Right ventricle myocardium inferior (tissue), 1 donor: ENCODE measurements at places on chromosomes 1 and 21.
A peak's percentile ranks its signal among the peaks of the same experiment; 100 is the strongest.

DNA sequence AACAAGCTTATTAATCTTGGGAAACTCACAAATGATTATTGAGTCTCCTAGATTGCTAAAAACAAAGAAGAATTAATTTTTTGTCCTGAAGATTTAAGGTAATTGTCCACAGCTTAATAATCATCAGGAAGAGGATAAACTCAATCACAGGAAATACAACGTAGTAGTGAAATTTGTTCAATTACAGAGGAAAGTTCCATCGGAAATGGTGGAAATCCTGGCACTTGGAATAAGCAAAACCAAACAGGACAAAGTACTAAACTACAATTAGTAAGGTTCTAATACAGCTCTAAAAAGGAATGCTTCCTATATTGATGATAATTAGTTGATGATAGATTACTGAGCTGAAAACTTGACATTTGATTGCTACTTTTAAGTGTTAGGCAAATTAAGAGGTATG, 485.4 kb downstream of the USP25 start:
- no peak for DNase-seq

- DNase-seq: no peak
Measured at GRCh38 chr1:196607981-196608380, 259 bp downstream of the KCNT2 start.

DNA sequence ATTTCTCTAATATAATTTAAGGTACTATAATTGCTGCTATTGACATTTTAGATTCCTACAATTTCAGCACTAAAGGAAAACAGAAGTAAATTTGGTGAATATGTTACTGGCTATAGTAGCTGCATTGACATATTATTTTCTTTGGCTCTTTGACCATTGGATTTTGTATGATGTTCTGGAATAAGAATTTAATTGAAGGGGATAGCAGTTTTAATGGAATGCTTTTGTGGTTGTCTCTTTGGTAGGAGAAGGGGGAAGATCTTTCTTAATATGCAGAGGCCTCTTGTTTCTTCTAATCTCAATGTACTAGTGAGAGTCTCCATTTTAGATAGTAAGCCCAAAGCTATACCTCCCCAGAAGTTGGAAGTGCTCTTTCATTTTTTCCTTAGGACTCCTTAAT, 6.9 kb downstream of the DTL start:
- no peak for DNase-seq

DNA sequence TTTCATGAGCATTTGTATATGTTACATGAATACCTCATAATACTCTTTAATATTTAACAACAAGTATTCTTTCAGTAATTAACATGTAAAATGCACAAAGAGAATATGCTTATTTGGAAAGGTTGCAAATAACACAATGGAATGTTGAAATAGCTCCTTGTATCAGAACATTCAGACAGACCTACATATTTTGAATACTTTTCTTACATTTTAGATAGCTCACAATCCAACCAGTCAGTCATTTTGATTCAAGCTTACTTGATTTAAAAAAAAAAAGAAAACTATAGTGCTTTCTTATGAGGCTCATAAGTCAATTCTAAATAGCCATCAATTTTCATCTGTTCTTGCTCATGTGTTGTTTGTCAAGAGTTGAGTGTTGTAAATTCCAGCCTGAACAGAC, 518.8 kb downstream of the ADGRL2 start:
- no peak for DNase-seq

DNA sequence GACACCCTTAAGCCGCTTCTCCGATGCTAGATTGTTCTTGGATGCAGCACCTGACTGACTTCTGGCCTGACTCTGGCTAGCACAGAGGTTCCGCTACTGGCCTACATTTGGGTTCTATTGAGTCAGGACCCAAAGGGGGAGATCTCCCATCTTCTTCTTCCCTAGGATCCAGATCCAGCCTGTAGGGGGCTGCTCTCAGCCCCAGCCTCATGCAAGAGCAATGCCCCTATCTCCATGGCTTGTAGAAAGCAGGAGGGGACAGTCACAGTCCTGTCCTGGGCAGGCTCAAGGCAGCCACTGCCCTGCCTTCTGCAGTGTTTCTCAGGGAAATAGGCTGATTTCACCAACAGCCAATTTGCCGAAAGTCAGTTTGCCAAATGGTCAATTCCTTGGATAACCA, 6.3 kb upstream of the ADAR start:
- no peak for DNase-seq

- no peak for DNase-seq
Measured at GRCh38 chr1:221916176-221916575, 174.3 kb upstream of the DUSP10 start.

DNA sequence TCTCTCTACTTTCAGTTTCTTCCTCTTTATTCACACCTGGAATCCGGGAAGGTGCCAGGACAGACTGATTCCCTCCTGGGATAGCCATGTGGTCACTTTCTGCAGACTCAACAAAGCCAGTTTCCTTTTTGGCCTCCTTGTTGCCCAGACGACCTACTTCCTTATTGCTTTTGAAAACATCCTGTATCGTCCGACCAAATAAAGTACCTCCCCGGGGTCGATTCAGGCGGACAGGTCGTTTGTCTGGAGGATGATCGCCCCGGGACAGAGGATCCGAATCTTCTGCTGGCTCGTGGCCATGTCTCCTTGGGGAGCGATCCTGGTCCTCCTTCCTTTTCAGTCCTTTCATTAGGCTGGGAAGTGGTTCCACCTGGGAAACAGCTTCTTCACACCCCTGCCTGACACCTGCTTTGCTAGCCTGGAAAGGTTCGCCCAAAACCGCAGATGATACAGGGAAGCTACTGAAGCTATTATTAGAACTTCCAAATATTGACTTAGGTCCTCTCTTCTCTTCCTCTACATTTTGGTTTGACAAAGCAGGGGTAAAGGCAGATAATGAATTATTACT, 1.2 kb downstream of the MCM3AP start:
- DNase-seq: no peak

DNA sequence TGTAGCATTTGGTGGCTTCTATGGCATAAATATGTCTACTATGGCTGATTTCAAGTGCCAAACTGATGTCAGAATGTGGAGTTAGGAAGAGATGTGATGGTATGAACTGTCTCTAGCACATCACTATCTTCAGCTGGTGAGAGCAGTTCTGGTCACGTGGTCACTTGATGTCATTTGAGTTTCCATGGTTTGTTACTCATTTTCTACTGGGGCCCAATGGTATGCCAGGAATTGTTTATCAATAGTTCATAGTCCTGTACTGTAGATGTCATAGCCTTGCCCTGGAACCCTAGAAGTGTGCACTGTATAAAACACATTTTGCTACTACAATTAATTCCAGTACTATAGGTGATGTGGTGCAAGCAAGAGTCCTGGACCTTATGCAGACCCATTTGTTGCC, 153.7 kb downstream of the PDE4B start:
- DNase-seq: no peak

- DNase-seq: no peak
Measured at GRCh38 chr1:50272912-50273311, 150.3 kb downstream of the DMRTA2 start.

DNA sequence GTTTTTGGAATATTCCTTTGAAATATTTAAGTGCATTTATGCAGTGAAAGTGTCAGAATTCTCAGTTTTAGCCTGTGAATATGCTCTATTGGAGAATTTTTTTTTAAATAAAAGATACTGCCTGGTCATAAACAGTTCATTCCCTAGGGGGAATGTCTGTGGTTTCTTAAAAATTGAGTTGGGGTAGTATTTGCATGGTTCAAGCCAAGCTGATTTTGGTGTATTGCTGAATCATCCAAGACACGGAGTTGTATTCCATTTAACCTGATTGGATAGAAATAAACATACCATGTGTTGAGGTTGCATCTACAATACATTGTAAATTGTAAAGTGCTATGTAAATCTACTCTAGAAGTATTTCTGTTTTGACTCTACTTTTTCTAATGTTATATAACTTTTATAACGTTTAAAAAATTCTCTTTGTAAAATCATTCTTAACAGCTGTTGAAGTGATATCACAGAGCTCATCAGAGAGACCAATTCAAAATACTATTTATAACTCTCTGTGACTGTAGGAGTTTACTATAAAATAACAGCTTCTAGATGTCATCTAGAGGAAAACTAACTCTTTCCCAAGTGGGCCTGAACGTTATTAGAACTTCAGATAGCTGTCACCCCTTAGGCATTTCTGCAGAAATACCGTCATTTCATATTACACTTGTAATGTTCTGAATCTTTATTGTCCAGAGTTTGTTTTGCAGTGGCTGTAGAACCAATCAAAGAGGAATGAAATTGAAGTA, 199.1 kb downstream of the USP25 start:
- DNase-seq: no peak

GRCh38 chr1:24727501-24728216, 17.6 kb upstream of the CLIC4 start:
- peak; percentile 82 for DNase-seq

GRCh38 chr1:57423135-57423655, 665 bp downstream of the DAB1 start:
- no peak for DNase-seq

GRCh38 chr1:208433086-208433485, 188.9 kb upstream of the PLXNA2 start:
- no peak for DNase-seq

DNA sequence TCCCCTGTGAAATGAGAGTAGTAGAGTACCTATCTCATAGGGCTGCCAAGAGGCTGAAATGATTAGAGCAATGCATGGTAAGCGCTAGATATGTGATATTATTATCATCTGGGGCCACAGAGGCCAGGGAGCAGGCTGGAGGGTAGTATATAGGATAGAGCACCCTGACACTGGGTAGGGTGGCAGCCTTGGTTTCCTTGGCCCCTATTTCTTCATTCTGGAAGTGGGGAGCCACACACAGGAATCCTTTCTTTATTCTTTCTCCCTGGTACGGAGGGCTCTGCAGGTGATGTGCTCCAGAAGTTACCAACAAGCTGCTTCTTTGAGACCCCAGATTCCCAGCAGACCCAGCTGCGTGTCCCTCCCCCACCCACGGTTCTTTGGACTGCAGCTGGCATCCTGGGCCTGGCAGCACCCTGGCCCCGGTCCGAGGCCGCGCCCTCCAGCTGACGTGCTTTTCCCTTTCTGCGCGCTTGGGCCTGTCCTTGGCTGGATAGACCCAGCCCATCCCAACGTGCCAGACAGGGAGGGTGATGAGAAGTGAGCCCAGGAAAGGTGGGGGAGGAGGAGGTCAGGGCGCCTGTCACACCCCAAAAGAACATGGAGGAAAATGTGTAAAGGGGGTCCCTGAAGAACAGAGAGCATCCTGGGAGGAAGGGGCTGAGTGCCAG, 18.2 kb downstream of the INAVA start:
- no peak for DNase-seq

GRCh38 chr1:101769520-101769919, 227.2 kb downstream of the OLFM3 start:
- DNase-seq: no peak

- DNase-seq: no peak
Measured at GRCh38 chr1:162141281-162142054, 72.0 kb downstream of the NOS1AP start.

DNA sequence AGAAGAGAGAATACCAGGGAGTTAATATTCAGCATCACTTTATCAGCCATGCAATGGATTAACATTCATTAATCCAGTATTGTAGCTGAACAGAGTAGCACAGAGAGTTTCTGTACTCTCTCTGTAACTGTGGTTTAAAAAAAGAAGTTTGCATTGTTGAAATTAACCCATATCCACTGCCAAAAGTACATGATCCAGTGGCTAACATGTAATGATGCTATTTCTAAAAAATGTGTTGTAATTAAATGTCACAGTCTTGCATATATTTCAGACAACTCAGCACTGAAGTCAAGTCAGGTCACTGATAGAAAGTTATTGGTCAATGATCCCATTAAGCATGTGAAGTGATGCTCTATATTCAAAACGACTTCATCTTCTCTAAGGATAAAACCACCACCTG, 141.3 kb downstream of the NRIP1 start:
- no peak for DNase-seq

DNA sequence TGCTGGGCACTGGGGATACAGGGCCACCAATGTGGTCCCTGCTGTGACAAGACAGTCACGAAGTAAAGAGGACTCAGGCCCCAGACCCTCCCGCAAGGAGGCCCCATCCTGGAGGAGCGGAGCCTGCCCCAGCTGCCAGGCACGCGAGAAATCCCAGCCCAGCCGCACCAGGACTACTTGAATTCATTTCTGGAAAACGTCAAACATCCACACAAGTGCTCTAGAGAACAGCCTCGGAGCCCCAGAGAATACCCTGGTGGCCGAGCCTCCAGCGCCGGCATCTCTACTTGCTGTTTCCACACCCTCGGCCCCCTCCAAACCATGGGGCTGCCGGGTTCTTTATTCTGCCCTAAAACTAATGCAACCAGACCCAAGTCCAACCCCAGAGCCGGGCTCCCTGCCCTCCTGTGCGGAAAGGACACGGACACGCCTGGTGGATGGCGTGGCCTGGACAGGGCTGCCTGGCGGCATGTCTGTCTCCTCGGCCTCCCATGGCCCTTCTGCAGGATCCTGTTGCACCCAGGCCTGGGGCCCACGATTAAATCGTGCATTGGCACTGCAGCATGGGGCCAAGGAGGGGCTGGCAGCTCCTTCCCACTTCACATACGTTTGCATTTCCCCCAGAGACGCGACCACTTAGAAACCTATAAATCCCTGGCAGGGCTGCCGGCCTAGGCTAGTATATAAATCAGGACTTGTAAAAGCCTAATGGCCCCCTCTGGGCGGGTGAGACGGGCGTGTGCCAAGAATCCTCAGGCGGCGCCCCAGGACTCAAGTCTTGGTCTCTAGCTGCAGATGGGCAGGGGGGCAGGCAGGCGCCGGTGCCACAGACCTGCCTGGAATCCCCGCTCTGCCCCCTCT, 41.2 kb downstream of the DMRTB1 start:
- DNase-seq: peak; percentile 55

DNA sequence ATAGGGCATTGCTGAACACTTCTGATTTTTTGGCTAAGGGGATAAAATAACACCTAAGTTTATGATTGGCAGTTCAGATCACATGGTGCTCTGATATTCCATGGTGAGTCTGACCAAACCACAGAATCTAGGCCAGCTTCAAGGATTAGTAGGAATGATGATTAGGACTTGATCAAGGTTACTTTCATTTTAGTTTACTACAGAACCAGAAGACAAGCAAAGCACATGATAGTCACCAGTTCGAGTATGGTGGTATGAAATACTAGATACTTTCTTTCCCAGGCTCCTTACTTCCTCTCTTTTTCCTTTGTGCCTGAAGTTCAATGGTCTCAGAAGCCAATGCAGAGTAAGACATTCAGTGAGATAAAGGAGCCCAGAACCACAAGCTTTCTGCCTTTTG, 26.6 kb downstream of the S100A10 start:
- DNase-seq: no peak

- no peak for DNase-seq
Measured at GRCh38 chr1:224957696-224958095, 28.2 kb downstream of the DNAH14 start.

- no peak for DNase-seq
Measured at GRCh38 chr1:186404454-186405051, 28.9 kb downstream of the ODR4 start.
